ENCODE measurements at places on chromosomes 4 and X. TPM values are rescaled to one million over a fixed set of nuclear protein-coding genes. Genes with fewer than 3 reads are reported as not detected.
A peak's percentile ranks its signal among the peaks of the same experiment; 100 is the strongest.

Gene TMEM144
- 14.1 TPM for total RNA-seq

GRCh38 chr4:108852691-108853090 is 89.8 kb upstream of the ETNPPL start:
- DNase-seq, result no peak
- no peak overlapping the region for H3K27ac ChIP-seq
- no peaks in the 10 kb centered on the region for H3K36me3 ChIP-seq
- H3K27me3 ChIP-seq, result no peaks in the 10 kb centered on the region
- no peaks in the 10 kb centered on the region for H3K4me1 ChIP-seq
- H3K4me3 ChIP-seq, result no peak overlapping the region

- DNase-seq, result peak; percentile 83
- no peak overlapping the region for H3K27ac ChIP-seq
- H3K27me3 ChIP-seq, result no peaks in the 10 kb centered on the region
- H3K4me1 ChIP-seq, result no peaks in the 10 kb centered on the region
Measured at GRCh38 chr4:83267121-83267829, 17.3 kb downstream of the COQ2 start.

DNA sequence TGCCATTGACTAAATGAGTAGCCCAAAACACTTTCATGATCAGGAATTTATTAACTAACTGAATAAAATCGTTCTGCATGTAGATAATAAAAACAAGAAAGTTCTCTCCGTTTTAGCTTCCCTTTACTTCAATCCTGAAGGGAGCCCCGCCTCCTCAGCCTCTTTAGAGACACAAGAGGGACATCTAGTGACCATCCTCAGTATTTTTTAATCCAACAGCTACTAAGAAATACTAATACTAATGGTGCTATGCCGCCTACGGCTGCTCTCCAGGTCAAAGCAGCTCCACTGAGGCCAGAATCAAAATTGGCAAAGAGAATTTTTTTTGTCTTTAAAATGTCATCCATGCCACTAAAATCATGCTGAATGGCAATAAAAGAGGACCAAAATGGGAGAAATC is 3.2 kb upstream of the PCDH19 start:
- no peak overlapping the region for H3K27ac ChIP-seq
- H3K4me1 ChIP-seq, result no peaks in the 10 kb centered on the region
- peak; percentile 52 for DNase-seq
- no peaks in the 10 kb centered on the region for H3K36me3 ChIP-seq

DNA sequence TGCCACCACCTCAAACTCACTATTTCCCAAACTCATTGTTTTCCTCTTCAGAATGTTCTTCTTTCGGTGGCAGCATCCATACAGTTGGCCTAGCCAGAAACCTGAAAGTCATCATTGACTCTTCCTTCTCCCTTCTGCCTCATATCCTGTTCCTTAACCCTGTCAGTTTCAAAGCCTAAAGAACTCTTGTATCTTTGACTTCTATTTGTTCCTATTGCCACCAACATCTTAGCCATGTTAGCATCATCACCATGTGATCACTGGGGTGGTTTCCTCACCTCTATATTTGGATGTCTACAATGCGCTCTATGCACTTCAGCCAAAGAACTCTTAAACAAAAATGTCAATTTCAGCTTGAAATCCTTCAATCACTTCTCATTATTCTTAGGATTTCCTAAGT is 29.0 kb downstream of the DDX60L start:
- no peaks in the 10 kb centered on the region for H3K36me3 ChIP-seq
- no peak for DNase-seq
- H3K4me1 ChIP-seq, result no peaks in the 10 kb centered on the region
- H3K27ac ChIP-seq, result no peak overlapping the region
- no peaks in the 10 kb centered on the region for H3K27me3 ChIP-seq

DNA sequence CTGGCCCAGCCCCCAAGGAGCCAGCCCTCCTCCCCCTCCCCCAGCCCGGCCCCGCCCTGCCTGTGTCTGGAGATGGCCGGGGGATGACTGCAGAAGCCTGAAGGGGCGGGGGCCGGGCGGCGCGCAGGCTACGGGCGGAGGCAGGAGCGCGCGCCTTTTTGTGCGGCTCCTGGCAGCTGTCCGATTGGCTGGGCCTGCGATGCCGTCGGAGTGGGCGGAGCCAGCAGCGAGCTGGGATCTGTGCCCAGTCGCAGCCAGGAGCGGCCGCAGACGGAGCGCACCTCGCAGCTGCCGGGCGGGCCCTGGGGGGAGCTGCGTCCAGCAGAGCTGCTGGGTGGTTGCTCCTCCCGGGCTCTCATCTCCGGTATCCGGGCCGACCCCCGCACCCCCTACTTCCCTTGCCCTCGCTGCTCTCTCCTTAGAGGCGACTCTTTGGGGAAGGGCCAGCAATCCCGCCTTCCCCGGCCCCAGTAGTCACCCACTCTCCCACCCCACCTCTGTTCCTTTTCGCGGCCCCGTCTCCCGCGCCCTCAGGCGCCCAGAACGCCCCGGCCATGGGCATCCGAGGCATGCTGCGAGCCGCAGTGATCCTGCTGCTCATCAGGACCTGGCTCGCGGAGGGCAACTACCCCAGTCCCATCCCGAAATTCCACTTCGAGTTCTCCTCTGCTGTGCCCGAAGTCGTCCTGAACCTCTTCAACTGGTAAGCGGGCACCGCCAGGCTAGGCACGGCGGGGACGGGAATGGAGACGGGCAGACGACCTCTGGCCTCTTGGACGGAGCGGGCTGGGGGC is at the start of gene GABRQ:
Gene GABRQ, plus strand, starts transcription at position 247 of the 794 bp plus-strand sequence. Its CDS starts 308 bp downstream, at position 555.
- no peaks in the 10 kb centered on the region for H3K27me3 ChIP-seq
- no peak within 1 kb of the TSS for H3K4me3 ChIP-seq
- DNase-seq, result no peak
- no peaks in the 10 kb centered on the region for H3K4me1 ChIP-seq

DNA sequence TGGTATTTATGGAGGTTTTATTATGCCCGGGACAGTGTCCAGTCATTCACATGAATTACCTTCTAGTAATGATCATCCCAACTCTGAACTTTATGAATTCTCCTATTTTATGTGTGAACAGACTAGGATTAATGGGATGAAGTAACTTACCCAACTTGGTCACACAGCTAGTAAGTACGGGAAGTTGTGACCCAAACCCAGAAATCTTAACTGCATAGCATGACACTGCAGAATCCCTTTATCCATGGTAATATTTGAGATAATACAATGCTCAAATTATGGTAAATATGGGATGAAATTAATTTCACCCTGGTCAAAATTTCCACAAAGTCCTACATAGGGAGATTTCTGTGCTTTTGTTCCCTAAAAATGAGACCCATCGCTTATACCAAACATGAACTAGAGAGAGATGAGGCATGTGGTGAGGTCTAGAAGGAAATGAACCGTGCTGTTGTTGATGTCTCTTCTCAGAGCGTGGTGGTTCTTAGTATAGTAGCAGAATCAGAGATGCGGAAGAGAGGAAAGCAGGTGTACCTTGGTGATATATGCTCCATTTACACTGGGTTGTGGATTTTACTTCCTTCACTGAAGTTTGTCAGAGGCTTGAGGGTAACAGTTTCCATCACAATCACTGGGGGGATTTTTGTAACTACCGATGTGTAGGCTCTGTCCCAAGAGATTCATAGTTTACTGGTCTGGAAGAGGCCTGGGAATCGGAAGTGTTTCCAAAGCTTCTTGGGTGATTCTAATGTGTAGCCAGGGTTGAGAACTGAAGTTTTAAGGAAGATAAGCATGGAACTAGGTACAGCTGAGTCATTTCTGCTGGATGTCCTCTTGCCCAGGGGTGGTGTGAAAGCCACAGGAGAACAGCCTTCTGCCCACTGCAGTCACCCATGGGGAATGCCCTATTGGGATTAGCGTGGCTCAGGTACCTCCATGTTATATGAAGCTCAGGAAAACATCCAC is 30.2 kb upstream of the FAM9C start:
- no peaks in the 10 kb centered on the region for H3K4me1 ChIP-seq
- no peak for DNase-seq
- H3K4me3 ChIP-seq, result no peak overlapping the region
- no peaks in the 10 kb centered on the region for H3K36me3 ChIP-seq
- no peak overlapping the region for H3K27ac ChIP-seq

DNA sequence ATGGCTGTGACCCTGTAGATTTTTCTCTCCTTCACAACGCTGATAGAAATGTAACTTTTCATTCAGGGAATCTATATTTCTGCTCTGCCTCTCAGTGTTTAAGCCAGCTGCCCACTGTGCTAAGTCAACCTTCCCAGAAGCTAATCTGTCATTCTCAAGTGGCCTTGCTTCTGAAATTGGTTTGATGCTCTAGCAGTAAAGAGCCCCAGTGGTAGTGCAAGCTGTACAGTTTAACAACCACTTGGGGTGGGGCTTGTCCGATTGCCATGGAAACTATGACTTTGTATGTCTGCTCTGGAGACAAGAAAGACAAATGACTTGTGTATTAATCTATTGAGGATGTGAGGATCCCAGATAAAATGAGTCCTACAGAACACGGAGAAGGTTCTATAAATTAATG is 620.9 kb upstream of the GALNT7 start:
- H3K27me3 ChIP-seq, result no peaks in the 10 kb centered on the region
- H3K27ac ChIP-seq, result no peak overlapping the region
- H3K36me3 ChIP-seq, result no peaks in the 10 kb centered on the region
- no peaks in the 10 kb centered on the region for H3K4me1 ChIP-seq

DNA sequence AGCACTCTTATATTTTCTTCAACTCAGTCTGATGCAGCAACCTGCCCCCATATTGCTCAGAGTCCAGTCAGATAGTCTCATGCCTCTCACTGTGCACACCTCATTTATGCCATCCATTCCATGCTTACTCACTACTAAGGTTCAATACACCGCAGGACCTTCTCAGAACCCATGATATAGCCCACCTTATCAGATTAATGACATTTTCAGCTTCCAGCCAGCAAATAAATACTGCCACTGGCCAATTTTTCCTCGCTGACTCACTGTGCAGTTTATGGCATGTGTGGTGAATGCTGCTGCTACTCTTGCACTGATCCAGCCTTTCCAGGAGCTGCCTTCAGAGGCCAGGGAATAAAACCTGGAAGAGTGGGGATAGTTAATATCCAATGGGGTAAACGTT is 380.6 kb upstream of the SPOCK3 start:
- DNase-seq, result no peak
- H3K27me3 ChIP-seq, result no peaks in the 10 kb centered on the region
- no peak overlapping the region for H3K4me3 ChIP-seq
- no peaks in the 10 kb centered on the region for H3K4me1 ChIP-seq
- H3K27ac ChIP-seq, result no peak overlapping the region
- H3K36me3 ChIP-seq, result no peaks in the 10 kb centered on the region

DNA sequence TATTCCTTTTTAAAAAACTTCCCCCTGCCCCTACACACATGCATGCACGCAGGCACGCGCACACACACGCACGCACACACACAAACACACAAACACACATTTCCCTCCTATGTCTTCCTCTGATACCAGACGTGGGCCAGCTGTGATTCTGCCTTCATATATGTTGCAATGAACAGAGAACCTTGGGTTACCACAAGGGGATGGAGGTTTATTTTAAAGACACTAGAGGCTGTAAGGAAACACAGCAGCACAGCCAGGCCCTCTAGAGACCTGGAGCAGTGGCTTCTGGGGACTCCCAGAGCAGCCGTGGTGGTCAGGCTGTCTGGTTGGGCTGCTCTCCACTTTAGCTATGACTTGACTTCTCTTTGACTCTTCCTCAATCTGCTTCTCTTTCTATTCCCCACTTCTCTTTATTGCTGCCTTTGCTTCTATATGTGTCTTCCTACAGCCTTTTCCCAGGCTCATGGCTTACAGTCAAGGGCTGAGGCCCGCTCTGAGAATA is 3.2 kb upstream of the TLR10 start:
- H3K27me3 ChIP-seq, result no peaks in the 10 kb centered on the region
- DNase-seq, result no peak
- no peak overlapping the region for H3K4me3 ChIP-seq
- no peak overlapping the region for H3K27ac ChIP-seq

DNA sequence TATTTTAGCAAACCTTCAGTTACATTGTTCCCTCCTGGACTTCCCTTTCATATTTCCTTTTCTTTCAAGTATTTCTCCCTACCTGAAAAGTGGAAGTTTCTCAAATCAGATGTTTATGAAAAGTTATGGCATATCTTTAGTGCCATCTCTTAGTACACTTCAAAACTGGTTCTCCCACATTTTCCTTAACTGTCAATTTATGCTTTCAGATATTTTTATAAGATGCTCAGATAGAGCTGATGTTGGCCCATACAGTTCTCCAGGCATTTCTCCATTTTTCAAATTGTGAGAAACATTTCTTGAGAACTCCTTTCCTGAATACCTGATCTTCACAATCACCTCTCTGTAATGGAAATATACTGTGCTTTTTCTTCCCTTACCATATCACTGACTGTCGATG is 32.5 kb upstream of the AP1AR start:
- H3K4me3 ChIP-seq, result no peak overlapping the region
- H3K4me1 ChIP-seq, result no peaks in the 10 kb centered on the region
- no peaks in the 10 kb centered on the region for H3K27me3 ChIP-seq
- no peak for DNase-seq
- no peaks in the 10 kb centered on the region for H3K36me3 ChIP-seq
- H3K27ac ChIP-seq, result no peak overlapping the region

GRCh38 chr4:84145176-84145575 is 353.9 kb downstream of the NKX6-1 start:
- H3K4me3 ChIP-seq, result no peak overlapping the region
- no peaks in the 10 kb centered on the region for H3K27me3 ChIP-seq
- no peak overlapping the region for H3K27ac ChIP-seq
- H3K4me1 ChIP-seq, result no peaks in the 10 kb centered on the region
- DNase-seq, result no peak
- H3K36me3 ChIP-seq, result no peaks in the 10 kb centered on the region

GRCh38 chr4:35105486-35105885 is 1138.8 kb downstream of the ARAP2 start:
- H3K36me3 ChIP-seq, result no peaks in the 10 kb centered on the region
- DNase-seq, result no peak
- no peaks in the 10 kb centered on the region for H3K27me3 ChIP-seq
- no peak overlapping the region for H3K27ac ChIP-seq

GRCh38 chr4:16136827-16137226 is 53.0 kb upstream of the PROM1 start:
- no peaks in the 10 kb centered on the region for H3K27me3 ChIP-seq
- H3K36me3 ChIP-seq, result no peaks in the 10 kb centered on the region
- H3K4me3 ChIP-seq, result no peak overlapping the region
- H3K27ac ChIP-seq, result no peak overlapping the region
- no peak for DNase-seq
- H3K4me1 ChIP-seq, result no peaks in the 10 kb centered on the region

GRCh38 chrX:6891404-6891803 is 256.1 kb upstream of the STS start:
- no peak overlapping the region for H3K27ac ChIP-seq
- H3K36me3 ChIP-seq, result no peaks in the 10 kb centered on the region
- H3K27me3 ChIP-seq, result no peaks in the 10 kb centered on the region
- no peak overlapping the region for H3K4me3 ChIP-seq
- H3K4me1 ChIP-seq, result no peaks in the 10 kb centered on the region

DNA sequence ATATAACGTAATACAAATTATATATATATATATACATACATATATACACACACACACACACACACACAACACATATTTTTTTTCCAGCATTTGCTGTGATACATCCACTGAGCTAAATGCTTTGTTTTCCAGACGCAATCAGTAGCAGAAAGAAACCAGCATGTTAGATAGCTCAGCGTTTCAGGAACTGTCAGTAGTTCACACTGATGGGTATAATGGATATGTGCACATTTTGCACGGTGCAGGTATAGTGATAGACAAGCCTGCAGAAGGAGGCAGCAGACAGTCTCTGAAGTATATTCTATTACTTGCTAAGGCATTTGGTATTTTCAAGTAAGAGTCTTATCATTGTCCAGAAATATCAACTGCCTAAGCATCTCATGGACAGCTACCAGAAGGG is 741.6 kb upstream of the HS3ST1 start:
- no peaks in the 10 kb centered on the region for H3K27me3 ChIP-seq
- DNase-seq, result no peak
- H3K4me1 ChIP-seq, result no peaks in the 10 kb centered on the region
- no peak overlapping the region for H3K4me3 ChIP-seq

Data from aorta (tissue), 5 donors.